ENCODE measurements at places on chromosomes 12 and 14.

DNA sequence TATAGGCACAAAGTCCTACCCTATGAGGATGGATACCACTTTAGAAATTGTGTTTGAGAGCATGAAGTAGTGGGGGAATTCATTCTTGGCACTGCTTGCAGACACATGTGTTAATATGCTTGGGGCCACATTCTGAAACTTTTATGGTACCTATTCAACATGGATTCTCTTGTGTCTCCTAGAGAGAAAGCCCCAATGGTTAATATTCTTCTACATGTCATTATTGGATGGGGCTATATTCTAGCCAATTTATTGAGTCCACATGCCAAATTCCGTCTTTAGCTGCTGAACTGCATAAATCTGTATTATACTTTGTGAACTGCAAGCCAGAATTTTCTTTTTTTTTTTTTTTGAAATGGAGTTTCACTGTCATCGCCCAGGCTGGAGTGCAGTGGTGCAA is 140.0 kb downstream of the KICS2 start:
- DNase-seq = no peak

- DNase-seq = no peak
Measured at GRCh38 chr12:49059045-49059298, 1.6 kb downstream of the KMT2D start.

- DNase-seq = no peak
Measured at GRCh38 chr12:126355346-126355745, 1290.1 kb downstream of the AACS start.

DNA sequence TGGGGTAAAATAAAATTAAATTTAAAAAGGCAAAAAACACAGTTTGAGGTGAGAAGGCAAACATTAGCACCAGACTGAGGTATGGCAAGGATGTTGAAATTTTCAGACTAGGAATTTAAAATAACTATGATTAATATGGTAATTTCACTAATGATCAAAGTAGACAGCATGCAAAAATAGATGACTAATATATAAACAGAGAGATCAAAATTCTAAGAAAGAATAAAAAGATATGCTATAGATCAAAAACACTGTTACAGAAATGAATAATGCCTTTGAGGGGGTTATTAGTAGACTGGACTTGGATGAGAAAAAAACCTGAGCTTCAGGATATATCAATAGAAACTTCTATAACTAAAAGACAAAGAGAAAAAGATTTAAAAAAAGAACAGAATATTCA is 14.4 kb upstream of the GALNT8 start:
- DNase-seq = no peak

GRCh38 chr12:103422328-103422727 is 73.4 kb downstream of the C12orf42 start:
- no peak for DNase-seq

- no peak for DNase-seq
Measured at GRCh38 chr14:74684434-74684833, 28.4 kb downstream of the AREL1 start.

DNA sequence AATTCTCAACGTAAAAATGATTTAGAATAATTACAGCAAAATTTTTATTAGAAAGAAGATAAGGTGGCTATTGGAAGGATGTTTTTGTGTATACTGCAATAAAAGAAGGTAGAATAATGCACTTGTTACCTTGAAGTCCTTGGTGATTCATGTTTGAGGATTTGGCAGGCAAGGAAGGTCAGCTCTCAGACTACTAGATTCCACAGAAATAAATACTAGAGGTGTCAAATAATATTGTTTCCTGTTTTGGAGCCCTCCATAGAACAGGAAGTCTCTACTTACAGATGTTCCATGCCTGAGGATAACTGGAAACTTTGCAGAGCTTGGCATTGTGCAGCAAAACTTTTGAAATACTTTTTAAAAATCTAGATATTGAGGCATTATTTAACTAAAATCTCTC is 284.3 kb upstream of the SYT1 start:
- no peak for DNase-seq

- no peak for DNase-seq
Measured at GRCh38 chr12:58009405-58010195, 68.2 kb downstream of the ATP23 start.

DNA sequence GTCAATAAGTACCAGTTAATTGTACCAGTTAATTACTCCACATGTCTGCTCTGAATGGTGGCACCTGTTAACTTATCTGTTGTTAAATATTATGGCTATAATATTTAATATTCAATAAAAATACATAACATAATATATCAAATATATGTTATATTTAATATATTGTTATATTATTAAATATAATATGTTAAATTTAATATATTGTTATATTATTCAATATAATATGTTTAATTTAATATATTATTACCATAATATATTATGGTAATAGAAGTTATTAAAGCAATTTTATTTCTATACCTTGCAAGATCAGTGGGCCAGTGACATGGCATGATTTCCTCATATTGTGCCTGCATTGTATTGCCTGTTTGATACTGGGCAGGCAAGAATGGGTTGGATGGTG is 98.4 kb downstream of the TBC1D30 start:
- no peak for DNase-seq

- no peak for DNase-seq
Measured at GRCh38 chr12:49366096-49366651, 1.1 kb upstream of the SPATS2 start.

DNA sequence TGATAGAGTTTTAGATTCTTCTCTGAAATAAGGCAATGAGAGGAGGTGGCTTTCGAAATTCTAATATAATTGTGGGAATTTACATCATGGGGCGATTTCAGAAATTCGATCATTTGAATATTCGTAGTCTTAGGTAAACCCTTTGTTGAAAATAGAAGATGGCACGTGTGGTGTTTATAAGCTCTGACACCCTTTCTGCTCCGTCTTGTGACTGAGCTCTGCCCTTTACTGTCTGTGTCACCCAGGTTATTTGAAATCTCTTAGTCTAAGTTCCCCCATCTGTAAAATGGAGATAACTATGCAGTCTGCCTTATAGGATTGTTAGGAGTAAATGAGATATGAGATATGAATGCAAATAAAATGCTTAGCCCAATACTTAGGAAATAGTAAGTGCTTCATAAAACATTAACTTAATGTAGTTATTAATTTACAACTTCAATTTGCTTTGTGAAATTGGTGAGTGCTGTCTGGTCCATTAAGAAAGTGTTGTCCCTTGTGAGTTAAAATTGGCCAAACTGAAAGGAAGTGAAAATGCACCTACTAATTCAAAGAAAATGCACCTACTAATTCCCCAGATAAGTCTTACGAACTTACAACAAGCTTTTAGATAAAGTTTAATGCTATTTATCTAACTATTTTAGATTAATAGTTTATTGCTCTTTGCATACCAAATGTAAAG is 1.5 kb downstream of the BMAL2 start:
- DNase-seq = no peak

DNA sequence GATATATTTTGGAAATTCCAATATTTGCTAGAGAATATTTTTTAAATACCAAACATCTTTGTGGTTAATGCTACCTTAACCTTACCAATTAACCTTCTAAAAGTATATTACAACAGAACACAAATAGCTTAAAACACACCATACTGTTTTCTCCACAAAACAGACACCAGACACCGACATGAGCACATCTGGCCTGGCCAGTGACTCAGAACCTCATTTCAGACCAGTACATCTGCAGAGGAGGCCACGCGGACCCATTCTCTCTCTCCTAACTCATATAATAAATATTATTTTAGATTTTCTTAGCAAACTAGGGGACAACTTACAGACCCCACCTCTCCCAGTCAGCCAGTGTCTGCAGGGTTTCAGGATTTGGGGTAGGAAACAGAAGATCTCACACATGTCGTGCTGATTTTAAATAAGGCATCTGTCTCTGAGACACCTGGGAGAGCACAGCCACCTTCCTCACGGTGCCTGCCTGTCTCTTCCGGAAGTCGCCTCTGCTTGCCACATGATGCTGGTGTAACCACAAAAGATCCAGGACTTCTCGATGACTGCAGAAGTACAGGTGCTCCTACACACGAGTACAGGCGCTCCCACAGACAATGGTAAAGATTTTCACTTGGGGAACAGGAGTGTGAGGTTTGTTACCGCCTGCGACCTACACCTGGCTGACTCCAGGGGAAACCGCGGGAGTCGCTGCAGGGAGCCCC is 9.7 kb upstream of the ANKLE2 start:
- no peak for DNase-seq

GRCh38 chr12:54526812-54527630 is 22.4 kb upstream of the PDE1B start:
- no peak for DNase-seq

- DNase-seq = no peak
Measured at GRCh38 chr14:86933460-86933859, 1059.5 kb downstream of the GALC start.

DNA sequence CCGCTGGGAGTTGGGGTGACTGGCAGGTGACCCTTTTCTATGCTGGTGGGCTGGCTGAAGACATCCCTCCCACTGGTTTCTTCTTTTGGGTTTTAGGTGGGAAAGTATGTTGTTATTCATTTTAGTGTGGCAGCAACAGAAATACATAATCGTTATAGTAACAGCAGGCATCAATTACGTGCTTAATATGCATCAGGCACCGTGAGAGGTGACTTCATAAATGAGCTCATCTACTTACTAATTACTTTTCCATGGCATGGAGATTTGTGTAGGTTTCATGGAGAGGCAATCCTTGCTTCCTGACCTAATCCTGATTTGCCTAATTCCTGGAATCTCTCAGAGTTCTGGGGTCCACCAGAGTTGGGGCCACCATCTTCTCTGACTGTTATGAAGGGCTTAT is 13.4 kb upstream of the CELA1 start:
- DNase-seq = no peak

- DNase-seq = no peak
Measured at GRCh38 chr14:89422181-89422951, 5.3 kb upstream of the FOXN3 start.

DNA sequence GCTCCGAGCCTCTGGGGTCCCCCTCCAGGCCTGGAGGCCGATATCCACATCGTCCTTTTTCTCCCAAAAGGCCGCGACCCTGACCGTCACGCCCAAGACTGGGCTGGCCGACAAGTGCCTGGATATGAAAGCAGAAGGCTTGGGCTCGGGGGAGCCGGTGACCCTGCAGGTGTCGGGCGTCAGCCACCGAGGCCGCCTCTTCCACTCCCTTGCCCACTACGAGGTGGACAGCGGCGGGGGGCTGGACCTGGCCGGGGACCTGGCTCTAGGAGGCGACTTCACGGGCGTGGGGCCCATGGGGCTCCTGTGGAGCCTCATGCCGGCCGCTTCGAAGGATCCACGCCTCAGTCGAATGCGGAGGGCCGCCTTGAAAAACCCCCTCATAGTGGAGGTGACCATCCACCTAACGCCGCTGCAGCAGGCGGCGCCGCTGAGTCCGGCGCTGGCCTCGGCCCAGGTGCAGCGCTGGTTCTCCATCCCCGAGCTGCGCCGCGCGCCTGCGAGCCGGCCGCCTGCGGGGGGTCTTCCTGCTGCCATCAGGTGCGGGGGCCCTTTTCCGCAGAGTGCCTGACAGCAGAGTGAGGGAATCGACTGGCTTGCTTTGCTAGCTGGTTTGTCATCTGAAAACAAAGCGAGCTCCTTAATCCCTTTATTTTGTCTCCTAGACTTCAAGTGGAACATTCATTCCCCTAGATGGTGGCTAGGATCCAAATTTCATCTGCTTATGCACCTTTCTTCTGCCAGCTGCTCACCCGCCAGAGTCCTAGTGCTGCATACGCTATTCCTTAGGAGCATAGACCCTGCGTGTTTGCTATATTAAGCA is 10.6 kb upstream of the DNAL1 start:
- DNase-seq = no peak

- no peak for DNase-seq
Measured at GRCh38 chr12:16323010-16323409, 24.4 kb upstream of the MGST1 start.

- DNase-seq = no peak
Measured at GRCh38 chr12:88600272-88600671, 20.0 kb upstream of the KITLG start.

DNA sequence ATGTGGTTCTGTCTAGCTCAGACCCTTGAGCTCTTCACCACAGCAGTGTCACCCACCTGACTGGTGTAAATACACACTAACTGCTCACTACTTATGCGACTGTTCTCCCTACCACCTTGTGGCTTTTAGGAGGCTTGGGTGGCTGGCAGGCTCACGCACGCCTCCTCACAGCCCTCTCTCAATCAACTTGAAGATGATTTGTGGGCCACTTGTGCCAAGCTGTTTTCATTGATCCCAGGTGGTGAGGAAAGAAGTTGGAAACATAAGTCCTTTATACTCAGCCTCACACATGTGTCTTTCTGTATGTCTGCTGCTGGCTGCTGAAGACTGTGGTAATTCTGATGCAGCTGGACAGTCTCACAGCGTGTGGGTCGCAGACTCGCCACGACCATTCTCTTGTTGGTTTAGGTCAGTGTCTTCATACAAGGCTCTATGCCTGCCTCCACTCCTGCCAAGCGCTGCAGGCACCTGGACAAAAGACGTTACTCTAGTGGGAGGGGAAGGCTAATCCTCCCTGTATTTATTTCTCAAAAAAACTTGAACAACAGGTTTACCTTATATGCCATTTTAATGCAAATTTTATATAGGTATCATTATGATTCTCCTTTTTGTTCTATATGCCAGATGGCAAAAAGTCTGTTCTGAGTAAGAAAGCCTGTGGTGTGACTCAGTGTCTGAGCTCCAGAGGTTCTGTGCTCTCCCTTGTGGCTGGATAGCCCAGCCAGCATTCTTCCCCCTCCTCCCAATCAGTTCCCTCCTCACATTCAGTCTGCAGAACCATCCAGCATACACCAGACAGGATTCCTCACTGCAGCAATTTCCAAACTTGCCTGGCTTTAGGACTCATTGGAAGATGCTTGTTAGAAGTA is 115.6 kb downstream of the DIP2B start:
- peak; percentile 31 for DNase-seq

GRCh38 chr14:71675900-71676287 is 256.3 kb upstream of the RGS6 start:
- no peak for DNase-seq

DNA sequence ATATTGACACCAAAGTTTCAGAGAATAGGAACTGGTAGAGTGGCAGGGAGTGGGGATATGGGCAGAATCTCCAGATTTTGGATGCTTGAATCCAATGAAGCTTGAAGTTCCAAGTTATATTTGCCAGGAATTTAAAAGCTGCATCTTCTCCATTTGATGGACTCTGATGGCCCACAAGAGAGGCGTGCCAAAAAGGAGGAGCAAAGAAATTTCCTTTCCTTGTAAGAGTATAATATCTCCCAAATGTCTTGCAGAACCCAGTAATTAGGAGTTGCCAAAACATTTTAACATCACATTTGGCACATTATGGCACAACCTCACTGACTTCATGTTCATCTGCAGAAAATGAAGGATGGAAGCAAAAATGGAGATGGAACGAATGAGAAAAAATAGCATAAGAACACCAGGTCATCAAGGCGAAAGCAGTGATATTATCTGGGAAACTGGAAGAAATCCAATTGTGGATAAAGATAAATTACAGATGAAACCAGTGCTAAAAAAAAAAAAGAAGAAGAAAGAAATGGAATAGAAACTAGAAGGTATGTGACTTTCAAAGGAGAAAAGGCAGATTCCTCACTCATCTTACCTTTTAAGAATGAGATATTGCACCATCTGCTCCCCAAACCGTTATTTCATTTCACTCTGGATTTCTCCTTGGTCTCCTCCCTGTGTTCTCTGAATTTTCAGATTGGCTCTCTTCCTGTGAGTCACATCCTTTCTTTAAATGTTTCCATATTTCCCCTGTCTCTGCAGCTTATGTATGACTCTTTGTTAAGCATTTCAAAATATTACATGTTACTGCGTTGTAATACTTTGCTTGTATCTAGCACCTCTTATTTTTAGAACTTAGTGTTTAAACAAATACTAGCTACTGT is 13.5 kb upstream of the FLRT2 start:
- no peak for DNase-seq
